ENCODE measurements at places on chromosomes 3 and 15. TPM values are rescaled to one million over a fixed set of nuclear protein-coding genes. Genes with fewer than 3 reads are reported as not detected.

- no peak for DNase-seq
These were observed 184.5 kb upstream of the DNAJC19 start for GRCh38 chr3:181174022-181174421.

- DNase-seq, result no peak
These were observed 249.9 kb upstream of the ST8SIA2 start for GRCh38 chr15:92143765-92144164.

GRCh38 chr3:48623851-48624547, 2.4 kb upstream of the TMEM89 start:
- no peak for DNase-seq

DNA sequence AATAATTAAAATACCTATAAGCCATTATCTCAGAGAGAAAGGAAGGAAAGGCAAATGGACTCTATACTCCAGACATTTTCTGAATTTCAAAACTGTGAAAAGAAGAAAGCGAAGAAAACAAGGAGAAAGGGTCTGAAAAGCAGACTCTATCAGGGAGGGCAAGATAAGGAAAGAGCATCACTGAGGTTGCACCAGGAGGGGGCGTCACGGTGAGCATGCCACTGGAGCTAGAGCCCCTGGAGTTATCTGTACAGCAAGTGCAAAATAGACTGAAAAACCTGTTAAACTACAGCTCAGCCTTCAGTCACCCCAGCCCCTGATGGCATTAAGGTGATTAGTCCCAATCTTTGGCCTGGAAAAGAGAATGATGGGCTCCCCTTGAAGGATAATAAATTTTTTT, 514.3 kb downstream of the GABRG3 start:
- DNase-seq, result no peak

GRCh38 chr3:188106887-188107830, 46.8 kb upstream of the LPP start:
- DNase-seq, result no peak

Gene ITIH1
- total RNA-seq, result not detected

All from renal cortical epithelial cell (primary cell).